ENCODE measurements at places on chromosomes 2 and 18.

DNA sequence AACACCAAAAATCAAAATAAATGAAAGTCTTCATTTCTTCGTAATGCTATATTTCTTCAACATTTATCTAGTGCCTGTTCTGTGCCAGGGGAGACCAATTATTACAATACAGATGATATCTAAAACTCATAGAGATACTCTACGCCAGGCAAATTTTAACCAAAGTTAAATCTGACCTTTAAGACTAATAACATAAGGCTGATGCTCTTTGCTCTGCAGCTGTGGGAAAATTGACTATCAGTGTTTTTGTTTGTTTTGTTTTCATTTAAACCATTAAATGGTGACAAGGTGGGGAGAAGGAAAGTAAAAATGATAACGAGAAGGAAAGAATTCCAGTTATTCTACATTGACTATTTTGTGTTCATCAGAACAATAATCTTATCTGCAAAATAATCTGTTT lies 406.4 kb downstream of the LRP1B start:
- no peak for DNase-seq

DNA sequence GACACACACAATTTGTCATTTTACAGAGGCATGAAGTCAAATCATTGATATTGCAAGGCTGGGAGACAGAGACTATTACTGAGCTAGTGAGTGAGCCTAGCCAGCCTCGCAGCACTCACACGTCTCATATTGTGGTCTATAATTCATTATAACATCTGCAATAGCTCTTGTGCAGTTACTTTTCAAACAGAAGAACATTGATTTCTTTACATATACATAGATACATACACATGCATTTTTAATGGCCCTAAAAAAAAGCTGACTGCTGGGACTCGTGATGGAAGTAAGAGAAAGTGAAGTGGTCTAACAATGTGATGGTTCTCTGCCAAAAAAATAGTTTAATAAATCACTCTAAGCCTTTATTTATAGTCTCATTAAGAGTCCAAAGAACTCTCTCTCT lies 56.8 kb downstream of the KIAA2012 start:
- DNase-seq = no peak

DNA sequence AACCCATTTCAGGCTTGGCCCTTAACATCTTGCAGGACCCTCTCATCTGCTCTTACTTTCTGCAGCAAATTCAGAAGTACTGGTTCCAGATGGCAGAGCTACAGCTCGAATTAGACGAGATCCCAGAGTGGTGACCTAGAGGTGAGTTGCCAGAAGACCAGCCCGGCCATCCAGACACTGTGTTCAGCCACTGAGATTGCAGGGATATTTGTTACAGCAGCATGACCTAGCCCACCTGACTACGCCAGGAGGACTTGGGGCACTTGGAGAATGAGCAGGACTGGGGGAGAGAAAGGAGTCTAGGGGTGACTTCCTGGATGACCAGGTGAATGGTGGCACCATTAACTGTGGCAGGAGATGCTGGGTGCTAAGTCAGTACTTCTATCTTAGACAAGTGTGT lies 67.2 kb upstream of the ID2 start:
- DNase-seq = no peak

- no peak for DNase-seq
These were observed 92.9 kb upstream of the ST3GAL5 start for GRCh38 chr2:85981579-85982247.

- DNase-seq = no peak
These were observed 7.5 kb downstream of the SLC9A4 start for GRCh38 chr2:102480285-102481195.

DNA sequence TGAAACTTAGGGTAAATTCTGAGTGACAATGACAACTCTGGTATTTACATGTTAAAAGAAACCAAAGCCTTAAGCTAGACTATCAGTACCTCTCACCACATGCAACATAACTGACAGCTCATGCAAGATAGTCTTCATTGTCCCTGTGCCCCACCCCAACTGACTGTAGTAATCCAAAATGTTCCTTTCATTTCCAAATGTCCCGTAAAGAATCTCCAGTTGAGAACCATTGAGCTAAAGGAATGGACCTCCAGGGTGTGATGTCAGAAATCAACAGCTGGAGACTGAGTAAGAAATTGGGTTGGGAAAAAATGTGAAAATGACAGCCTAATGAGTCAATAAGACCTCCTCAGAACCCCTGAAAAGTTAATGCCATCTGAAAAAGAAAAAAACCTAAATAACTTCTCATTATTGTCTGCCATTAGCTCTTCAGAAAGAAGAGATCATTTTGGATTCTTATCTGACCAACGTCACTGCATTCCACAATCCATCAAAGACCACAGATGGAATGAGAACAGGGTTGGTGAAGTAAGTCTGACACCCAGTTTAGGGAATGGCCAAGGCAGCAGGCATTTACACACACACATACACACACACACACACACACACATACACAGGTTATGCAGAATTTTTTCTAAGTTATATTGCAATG lies 51.7 kb upstream of the ACVR2A start:
- no peak for DNase-seq

DNA sequence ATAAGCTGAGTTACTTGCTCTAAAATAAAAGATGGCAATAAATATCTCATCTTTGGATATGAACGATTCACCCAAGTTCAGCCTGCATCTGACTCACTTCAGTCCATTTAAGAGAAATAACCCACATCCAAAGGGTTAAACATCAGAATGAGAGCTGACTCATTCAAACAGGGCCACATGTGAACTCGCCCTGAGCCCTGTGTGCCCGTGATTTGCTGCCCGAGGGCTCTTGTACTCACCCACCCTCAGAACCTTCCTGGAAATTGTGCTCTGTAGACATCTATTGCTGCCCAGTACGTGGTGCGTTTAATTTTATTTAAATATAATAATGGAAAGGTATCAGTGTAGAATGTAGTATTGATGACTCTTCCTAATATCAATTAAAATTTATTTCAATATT lies 66.9 kb upstream of the RBM44 start:
- no peak for DNase-seq

GRCh38 chr2:11602563-11603204 lies 67.3 kb downstream of the NTSR2 start:
- no peak for DNase-seq

DNA sequence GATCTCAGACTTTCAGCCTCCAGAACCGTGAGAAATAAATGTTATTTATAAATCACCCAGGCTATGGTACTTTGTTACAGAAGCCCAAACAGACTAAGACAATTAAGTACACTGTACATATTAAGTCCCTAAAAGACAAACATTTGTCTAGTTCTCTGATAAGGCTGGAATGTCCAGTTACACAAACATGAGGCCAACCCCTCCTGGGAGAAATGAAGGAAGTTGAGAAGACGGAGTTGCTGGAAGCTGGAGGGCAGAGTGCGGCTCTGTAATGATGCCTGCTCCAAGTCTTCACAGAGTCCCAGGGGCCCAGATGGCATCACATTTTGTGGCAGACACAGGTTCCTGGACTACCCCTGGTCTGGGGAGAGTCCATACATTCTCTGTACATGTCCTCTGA lies 79.2 kb upstream of the ST8SIA3 start:
- no peak for DNase-seq

DNA sequence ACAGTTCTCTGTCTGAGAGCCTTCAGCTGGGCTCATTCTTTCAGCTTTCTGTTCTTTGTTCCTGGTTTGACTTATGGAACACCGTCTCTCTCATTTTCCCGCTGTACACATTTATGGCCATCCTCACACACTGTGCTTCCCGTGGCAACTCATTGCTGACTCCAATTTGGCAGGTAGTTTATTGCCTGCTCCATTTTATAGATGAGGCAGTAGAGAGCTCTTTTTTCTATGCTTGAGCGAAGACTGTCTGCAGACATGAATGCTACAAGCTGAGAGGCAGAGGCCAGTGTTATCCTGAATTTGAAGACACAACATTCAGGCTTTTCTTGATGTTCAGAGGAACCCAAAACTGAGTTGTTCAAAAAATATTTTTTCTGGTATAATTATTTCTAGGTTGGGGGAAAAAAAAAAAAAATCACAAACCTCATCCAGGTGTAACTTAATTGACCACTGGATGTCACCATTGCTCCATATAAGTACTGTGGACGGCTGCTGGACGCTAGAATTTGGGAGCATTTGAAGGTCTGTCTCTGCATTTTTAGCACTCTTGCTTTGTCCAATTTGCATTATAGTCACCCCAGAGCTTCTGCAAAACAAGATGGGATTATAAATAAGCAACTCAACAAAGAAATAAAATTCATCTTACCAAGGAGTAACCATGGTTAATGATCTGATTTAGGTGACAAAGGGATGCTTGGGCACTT lies 83.5 kb downstream of the HRH4 start:
- DNase-seq = no peak

DNA sequence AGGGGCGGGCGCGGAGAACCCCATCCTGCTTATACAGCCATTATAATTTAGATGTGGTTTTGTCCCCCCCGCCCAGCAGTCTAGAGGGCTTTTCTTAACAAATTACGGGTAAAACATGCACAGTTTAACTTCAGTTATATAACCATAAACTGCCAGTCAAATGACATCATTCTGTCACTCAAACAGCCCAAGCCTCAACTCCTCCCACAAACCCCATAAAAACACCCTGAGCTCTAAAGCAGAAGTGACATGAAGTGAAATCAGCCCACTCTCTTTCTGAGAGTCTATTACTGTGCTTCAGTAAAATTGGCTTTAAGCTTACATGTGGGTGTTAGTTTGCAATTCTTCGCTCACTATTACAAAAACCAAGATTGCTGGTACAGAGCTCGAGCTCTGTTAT lies 705.1 kb upstream of the GCFC2 start:
- DNase-seq = no peak

GRCh38 chr2:240245184-240245583 lies 104.7 kb upstream of the OTOS start:
- DNase-seq = no peak

- DNase-seq = no peak
These were observed 111.7 kb upstream of the RIOK3 start for GRCh38 chr18:23341383-23341782.

- no peak for DNase-seq
These were observed 35.5 kb upstream of the SP5 start for GRCh38 chr2:170679607-170680079.

DNA sequence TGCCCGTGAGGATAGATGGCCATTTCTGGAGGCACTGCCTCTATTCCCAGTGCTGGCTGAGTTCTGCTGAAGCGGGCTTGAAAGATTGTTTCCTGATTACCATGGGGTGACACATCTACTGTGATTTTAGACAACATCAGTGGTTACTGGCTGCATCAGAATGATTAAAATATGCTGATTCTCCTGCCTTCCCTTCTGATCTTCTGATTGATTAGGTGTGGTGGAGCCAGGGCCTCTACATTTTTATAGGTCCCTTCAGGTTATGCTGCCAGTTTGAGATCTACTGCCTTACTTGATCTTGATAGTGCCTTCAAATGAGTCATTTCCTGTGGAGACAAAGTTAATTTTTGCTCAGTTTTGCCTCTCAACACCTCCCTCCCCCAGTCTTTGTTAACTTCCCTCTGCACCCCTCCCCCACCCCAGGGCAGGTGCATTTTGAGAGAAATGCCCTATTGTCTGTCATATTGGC lies 31.6 kb upstream of the SNORC start:
- no peak for DNase-seq

DNA sequence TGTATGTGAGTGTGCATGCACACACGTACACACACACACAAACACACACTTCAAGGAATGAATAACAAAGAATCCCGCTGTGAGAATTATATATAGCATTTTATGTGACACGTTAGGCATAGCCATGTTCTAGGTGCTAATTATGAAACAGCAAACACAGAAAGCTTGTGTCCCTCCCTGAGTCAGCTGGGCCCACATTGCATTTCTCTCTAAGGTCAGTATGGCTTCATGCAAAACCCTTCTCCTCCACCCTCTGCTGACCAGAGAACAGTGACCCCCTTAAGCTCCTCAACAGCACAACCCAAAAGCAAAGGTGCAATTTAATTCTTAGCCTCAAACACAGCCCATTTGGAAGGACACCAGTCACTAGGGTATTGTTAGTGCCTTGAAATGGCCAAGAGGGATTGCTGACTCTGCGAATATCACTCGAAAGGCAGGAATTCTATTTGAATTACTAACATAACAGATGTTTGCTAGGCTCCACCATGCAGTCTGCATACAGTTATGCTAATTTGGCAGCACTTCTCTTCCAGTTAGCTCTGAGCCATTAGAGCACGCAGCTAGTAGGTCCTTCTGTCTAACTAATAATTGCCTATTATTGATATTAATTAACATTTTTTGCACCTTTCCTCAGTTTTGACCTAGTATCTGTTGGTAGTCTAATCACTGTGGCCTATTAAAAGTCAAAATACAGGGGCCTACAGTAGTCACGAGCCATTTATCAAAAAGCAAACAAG lies 149.0 kb downstream of the LNPK start:
- no peak for DNase-seq

- no peak for DNase-seq
These were observed 359.9 kb upstream of the MYT1L start for GRCh38 chr2:2690985-2691384.

DNA sequence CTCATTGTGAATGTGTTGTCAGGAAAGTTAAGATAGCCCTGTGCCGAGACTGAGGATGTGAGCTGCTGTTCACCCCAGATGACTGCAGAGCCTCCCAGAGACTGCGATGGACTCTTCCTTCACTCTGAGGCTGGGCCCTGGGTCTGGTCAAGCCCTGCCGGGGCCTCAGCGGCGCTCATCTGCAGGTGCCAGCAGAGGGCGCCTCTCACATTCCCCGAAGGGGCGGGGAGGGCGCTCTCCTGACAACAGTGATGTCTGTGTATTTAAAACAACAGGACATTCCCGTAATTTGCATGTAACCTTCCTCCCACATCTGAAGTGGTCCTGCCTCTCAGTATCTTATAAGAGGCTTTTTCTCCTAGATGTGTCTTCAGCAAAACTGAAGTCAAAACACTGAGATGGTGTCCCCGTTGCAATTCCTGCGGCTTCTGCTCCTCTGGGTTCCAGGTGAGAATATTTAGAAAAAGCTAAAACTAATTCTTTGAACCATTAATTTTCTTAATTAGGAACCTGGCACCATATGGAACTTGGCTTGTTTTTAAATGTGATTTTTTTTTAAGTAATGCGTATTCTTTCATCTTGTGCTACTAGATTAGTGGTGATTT lies 1377.9 kb downstream of the RPIA start:
- no peak for DNase-seq

GRCh38 chr2:201938156-201938775 lies 95.4 kb upstream of the FZD7 start:
- DNase-seq = no peak

DNA sequence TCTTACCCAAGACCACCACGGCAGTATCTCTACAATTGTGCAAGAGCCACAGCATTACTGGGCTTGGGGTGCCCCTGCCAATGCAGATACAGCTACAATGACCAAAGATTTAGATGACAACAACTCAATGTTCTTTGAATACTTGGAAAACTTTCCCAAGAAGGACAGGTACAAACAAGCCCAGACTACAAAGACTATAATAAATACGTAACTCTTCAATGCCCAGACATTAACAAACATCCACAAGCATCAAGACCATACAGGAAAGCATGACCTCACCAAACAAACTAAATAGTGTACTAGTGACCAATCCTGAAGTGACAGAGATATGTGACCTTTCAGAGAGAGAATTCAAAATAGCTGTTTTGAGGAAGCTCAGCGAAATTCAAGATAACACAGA lies 62.8 kb downstream of the ICA1L start:
- no peak for DNase-seq

- no peak for DNase-seq
These were observed 65.9 kb downstream of the BCL2 start for GRCh38 chr18:63253428-63254372.

All from GM04504 (cell line).